Activated naive CD4-positive, alpha-beta T cell treated with anti-CD3 and anti-CD28 coated beads, Interleukin-2, amount 10 ng/mL, durations not matched to agents 5 hours and 36 hours (primary cell): ENCODE measurements at places on chromosomes 6 and 20. TPM values are rescaled to one million over a fixed set of nuclear protein-coding genes. Genes with fewer than 3 reads are reported as not detected.

The EFCAB8 gene
- total RNA-seq = 0.18 TPM

The LPA gene
- total RNA-seq = not detected

The SPATA25 gene
- 0.96 TPM for total RNA-seq

The RUNX2 gene
- total RNA-seq = 3.3 TPM

The SLC22A16 gene
- not detected for total RNA-seq

The BTBD3 gene
- total RNA-seq = 3.9 TPM

The PLA2G7 gene
- not detected for total RNA-seq

The SLC22A2 gene
- not detected for total RNA-seq

The CTAGE9 gene
- not detected for total RNA-seq

The ABCC10 gene
- total RNA-seq = 42.2 TPM

The SLC35B2 gene
- 33.1 TPM for total RNA-seq

The FOXO3 gene
- 13.1 TPM for total RNA-seq

The CALHM4 gene
- total RNA-seq = not detected

The SOX12 gene
- total RNA-seq = 6.7 TPM

The BPI gene
- total RNA-seq = not detected

The CST5 gene
- total RNA-seq = not detected

The LCA5 gene
- 0.05 TPM for total RNA-seq

The GJA1 gene
- total RNA-seq = not detected

The ZBP1 gene
- total RNA-seq = 10.9 TPM

The STMN3 gene
- 48.9 TPM for total RNA-seq

The FAM209B gene
- total RNA-seq = 1.1 TPM

The BNIP5 gene
- not detected for total RNA-seq

The AFDN gene
- total RNA-seq = 42.2 TPM

The SLC17A3 gene
- total RNA-seq = not detected

The PRSS16 gene
- total RNA-seq = 1.1 TPM

The FRMD1 gene
- not detected for total RNA-seq

The C20orf96 gene
- total RNA-seq = 5.9 TPM

The BHLHE23 gene
- total RNA-seq = not detected
